GM12892 (cell line): ENCODE measurements at places on chromosomes 5 and 9.

GRCh38 chr5:174997688-174998087 is 273.3 kb downstream of the MSX2 start:
- DNase-seq: no peak

DNA sequence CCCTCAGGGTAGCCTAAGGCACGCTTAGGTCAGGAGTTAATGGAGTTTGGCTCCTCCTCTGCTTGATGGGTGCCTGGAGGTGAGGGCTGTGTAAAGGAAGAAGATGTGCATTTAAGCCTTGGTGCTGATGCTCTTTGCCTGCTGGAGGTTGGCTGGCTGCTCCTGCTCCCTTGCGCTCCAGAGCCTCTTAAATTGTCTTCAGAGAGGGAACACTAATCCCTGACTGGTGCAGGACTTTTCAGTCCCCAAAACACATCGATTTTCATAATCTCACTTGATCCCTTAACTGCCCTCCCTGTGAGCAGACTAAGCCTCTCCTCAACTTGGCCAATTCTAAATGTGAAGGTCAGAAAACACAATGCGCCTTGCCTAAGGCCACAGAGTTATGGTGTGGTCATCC is 16.2 kb upstream of the TCOF1 start:
- no peak for DNase-seq

DNA sequence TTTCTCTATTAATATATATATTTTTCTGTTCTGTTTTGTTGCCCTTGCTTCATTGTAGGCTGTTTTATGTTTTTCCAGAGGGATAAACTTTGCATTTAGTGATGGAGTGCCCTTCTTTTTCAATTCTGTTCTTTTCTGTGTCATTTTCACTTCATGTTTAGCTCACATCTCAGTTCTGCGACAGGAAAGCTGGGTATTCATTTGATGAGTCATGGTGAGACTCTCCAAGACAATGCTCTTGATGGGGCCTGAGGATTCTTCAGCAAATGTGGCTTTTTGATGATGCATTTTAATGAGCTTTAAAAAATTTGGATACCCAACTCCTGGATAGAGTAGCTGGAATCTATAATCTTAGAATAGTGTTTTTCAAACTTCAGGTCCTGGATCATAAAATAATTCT is 56.5 kb upstream of the SPATA31D4 start:
- no peak for DNase-seq

DNA sequence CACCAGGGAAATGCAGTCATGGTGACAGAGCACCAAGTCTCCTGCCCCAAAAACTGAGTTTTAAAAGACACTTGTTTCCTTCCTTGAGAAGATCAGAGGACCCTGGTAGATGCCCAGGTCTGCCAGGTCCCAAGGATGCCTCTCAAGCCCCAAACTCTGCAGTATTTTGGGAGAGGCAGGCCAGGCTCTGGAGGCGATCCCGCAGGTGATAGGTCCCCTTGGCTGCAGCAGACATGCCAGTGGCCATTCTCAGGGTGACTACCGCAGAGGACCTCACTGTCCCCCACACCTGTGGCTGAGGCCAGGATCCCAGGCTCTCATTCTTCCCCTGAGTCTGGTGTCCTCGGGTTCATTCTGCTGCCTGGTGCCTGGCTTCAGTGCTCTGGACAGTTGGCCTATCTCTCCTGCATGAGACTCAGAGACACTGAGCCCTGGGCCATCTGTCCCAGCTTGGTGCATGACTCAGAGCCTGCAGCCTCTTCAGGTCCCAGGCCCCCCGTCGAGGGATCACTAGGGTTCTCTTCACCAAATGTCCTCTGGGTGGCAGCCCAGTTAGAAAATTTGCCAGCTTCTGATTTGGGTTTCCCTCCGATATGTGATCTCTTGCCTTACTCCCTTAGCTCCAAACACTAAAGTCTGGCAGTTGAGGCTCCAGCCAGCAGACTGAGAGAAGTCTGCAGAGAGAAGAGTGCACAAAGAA is 59.7 kb upstream of the GARNL3 start:
- no peak for DNase-seq

GRCh38 chr9:110846215-110846614 is 177.6 kb downstream of the MUSK start:
- DNase-seq: no peak

GRCh38 chr5:98768160-98768959 is 5.1 kb upstream of the RGMB start:
- DNase-seq: no peak

- DNase-seq: no peak
Observed at GRCh38 chr9:93820667-93821306, 134.4 kb downstream of the BARX1 start.

DNA sequence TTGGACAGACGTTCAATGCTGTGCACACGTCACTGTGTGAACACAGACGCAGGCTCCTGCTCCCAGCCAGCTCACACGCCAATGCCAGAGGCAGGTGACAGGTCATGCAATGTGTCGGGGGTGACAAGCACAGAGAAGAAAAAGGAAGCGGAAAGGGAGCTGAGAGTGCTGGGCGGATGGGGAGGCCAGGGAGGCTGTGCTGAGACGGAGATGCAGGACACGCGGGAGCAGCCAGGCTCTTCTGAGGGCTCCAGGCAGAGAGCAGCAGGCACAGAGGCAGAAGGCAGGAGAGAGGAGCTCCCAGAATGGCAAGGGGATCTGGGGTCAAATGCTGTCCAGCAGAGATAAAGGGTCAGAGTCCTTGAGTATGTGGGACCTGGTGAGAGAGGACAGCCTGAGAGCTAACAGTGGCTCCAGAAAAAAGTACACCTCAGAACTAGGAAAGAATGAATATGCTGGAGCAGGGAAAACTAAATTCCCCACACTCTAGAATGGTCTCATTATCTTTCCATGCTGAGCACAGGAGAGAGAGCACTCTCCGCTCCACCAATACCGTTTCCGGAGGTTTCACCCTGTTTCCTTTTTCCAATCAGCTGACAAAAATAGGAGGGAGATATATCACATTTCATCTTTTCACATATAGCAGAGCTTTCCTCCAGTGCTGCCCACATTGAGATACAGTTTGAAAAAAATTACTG is 32.8 kb upstream of the NSMF start:
- no peak for DNase-seq

GRCh38 chr9:130323051-130323745 is 57.6 kb downstream of the HMCN2 start:
- DNase-seq: no peak

GRCh38 chr5:31502506-31502905 is 29.4 kb downstream of the DROSHA start:
- DNase-seq: no peak

GRCh38 chr5:93884254-93884653 is 142.9 kb upstream of the POU5F2 start:
- no peak for DNase-seq

GRCh38 chr5:119076080-119076479 is 5.2 kb downstream of the DMXL1 start:
- DNase-seq: no peak

DNA sequence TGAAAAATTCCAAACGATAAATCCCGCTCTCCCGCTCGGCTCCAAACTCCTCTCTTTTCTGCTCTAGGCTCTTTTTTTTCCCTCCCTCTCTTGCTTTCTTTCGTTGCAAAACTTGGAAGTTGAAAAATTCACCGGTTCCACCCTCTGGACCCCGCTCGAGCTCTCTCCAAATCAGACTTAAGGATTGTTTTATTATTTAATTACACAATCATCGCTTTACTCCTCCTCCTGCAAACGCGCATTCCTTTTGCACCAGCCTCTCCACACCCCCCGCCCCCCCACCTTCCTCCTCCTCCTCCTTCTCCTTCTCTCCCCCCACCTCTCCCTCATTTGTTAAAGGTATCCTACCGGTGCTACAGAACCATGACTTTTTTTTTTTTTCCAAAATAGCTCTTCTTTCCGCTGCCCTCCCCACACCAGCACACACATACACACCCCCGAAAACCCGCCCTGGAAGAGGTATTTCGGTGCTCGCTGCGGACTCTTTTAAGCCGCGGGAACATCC is 535 bp upstream of the NFIB start:
- no peak for DNase-seq

- DNase-seq: no peak
Observed at GRCh38 chr5:151660616-151661495, 25.9 kb downstream of the SPARC start.

DNA sequence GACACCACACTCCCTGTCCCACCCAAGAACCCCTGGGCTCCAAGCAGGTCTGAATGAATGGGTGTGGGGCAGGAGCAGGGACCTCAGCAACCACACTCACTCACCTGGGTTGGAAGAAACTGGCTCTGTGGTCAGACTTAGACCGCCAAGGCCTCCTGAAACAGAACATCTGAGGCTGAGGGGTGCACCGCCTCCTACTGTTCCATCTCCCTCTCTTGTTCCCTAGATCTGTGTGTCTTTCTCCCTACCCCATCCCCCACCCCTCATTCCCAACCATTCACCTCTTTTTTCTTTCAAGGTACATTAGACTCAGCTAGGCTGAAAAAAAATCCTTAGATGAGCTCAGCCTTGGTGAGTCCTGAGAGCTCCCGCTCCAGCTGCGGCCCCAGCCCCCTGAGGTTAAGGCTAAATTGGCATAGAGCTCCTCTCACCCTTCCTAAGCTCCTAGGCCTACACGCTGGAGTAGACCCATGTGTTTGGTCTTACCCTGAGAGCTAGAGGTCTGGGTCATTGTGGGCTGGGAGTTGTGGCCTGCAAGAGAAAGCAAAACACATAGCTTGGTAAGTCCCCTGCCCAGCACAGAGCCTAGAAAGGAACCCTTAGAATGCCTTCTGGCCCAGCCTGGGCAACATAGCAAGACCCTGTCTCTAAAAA is 4.8 kb downstream of the ECSCR start:
- no peak for DNase-seq

GRCh38 chr5:169127431-169127830 is 173.5 kb downstream of the SLIT3 start:
- no peak for DNase-seq

- no peak for DNase-seq
Observed at GRCh38 chr5:82396871-82397514, 118.8 kb upstream of the RPS23 start.

DNA sequence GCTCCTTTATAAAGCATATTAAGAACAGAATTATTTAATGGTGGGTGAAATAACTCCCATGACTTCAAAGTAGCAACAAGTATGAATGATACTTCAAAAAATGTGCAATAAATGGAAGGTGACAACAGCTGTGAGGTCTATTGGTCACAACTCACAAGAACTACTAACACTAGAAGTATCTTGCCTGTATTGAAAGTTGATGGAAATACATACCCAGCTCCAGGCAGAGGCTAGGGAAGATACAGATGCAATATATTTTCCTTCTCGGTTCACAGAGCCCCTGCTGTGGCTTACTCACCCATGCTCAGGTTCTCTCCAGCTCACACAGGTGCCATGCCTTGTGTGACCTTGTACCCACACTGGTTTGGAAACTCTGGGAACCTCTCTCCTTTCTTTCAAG is 133.8 kb downstream of the LIFR start:
- no peak for DNase-seq

DNA sequence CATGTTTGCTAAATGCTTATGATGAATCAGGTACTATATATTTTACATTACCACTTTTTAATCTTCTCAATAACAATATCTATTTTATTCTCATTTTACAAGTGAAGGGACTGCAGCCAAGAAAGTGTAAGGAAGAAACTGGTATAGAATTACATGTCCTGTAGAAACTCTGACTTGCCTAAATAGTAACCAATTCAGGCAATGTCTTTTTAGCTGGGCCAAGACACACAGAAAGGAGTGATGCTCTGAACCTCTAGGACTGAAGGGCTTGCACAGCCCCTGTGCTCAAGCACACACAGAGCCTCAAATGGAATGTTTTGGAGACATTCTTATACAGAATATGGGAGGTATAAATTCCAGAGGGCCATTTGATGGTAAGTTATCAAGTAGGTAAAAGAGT is 286.4 kb upstream of the TNC start:
- no peak for DNase-seq

DNA sequence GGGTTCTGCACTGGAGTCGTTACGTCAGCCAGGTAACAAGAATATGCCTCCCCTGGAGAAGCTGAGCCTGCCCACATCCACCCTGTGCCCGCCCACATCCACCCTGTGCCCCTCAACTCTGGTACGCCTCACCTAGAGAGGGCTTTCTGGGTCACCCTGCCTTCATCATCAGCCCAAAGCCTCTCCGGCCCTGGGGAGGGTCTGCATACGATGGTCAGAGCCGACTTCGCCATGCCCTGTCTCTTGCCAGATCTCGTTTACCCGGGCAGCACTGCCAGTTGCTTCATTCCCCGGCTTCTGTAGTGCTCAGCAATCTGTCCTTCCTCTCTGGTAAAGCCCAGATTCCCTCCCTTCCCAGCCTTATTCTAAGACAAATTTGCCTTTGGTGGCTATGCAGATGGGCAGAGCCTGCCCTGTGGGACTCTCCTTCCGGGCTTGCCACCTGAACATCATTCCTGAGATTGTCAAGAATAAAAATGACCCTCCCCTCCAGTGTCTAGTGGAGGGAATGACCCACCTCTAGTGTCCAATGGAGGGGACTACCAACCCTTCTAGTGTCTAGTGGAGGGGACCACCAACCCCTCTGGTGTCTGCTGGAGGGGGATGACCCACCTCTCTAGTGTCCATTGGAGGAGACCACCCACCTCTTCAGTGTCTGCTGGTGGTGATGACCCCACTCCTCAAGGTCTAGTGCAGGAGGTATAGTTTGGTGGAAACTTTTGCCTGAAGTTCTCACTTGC is 3.4 kb downstream of the PLEKHG4B start:
- no peak for DNase-seq

GRCh38 chr5:2166979-2167377 is 284.3 kb upstream of the IRX4 start:
- no peak for DNase-seq

GRCh38 chr9:127825319-127826051 is 22.8 kb downstream of the FPGS start:
- no peak for DNase-seq

DNA sequence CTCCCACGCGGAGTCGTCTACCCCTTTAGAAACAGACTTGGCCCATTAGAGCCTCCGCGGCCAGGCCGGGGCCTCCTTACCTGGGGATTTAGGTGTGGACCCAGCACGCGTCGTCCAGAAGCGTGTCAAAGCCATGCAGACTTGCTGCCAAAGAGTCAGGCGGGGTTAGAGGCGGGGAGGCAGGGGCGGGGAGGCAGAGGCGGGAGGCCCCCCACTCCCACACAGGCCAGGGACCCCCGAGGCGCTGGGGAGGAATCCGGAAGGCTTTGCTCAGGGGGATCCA is 47.1 kb downstream of the HABP4 start:
- DNase-seq: no peak

DNA sequence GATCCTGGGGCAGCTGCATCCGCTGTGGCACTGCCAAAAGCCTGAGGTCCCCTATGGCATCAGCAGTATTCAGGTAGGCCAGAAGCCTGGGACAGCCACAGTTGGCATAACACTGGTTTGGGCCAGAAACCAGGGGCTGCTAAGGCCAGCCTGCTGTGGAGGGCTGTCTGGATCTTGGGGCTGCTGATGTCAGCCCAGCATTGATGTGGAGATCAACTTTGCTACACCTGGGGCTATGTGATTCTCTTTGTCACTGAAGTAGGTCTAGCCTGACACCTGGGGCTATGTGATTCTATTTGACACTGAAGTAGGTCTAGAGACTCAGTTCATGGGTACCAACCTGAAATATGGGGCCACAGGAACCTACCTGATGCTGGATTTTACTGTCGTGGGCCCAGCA is 411.5 kb downstream of the RASEF start:
- DNase-seq: no peak

- no peak for DNase-seq
Observed at GRCh38 chr5:8216921-8217320, 348.0 kb downstream of the MTRR start.
